ENCODE measurements at places on chromosomes 6 and 20.

- DNase-seq = no peak
Measured at GRCh38 chr6:11427723-11428245, 109.8 kb upstream of the TMEM170B start.

DNA sequence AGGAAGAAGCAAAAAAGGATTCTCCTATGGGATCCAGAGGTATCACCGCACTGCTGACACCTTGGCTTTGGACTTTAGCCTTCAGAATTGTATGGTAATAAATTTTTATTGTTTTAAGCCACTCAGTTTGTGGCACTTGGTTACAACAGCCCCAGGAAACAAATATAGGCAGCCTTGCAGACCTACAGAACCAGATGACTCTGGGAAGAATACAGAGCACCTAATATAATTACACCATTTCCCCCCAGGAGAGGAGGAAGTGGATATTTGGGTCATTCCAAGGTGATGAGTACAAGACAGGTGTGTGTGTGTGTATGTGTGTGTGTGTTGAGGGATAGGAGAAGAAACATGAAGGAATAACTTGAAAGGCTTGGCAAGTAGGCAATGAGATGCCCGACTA lies 84.2 kb upstream of the ENPP5 start:
- no peak for DNase-seq

DNA sequence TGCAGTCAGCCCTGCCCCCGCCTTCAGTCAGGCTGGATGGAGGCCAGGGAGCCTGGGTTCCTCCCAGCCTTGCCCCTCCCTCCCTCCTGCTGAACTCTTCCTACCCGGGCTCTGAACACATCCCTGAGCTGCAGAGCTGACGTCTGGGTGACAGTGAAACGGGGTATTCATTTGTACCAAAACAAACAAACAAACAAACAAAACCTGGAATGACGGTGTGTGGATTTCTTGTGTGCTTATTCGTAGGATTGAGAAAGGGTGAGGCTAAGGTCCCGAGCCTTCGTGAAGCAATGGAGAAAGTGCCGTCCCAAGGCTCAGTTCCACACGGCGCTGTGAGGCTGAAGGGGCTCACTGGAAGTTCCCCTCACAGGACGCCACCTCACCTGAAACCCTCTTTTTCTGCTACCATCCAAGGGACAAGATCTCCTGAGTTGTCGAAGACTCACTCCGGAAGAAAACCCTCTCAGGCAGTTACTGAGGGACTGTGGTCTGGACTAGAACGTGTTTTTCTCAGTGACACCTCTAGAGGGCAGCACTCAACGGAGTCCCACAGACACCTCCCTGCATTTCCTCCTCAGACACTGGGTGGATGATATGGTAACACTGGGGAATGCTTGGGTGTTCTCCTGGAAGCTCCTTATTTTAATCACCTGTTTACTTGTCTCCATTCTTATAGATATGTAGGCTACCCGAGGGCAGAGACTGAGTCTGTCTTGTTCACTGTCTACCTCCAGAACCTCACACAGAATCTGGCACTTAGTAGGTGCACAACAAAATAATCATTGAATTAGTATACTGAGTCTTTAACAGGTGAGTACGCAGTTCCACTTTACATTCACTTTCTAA lies 27.3 kb downstream of the GSTA3 start:
- peak; percentile 31 for DNase-seq

DNA sequence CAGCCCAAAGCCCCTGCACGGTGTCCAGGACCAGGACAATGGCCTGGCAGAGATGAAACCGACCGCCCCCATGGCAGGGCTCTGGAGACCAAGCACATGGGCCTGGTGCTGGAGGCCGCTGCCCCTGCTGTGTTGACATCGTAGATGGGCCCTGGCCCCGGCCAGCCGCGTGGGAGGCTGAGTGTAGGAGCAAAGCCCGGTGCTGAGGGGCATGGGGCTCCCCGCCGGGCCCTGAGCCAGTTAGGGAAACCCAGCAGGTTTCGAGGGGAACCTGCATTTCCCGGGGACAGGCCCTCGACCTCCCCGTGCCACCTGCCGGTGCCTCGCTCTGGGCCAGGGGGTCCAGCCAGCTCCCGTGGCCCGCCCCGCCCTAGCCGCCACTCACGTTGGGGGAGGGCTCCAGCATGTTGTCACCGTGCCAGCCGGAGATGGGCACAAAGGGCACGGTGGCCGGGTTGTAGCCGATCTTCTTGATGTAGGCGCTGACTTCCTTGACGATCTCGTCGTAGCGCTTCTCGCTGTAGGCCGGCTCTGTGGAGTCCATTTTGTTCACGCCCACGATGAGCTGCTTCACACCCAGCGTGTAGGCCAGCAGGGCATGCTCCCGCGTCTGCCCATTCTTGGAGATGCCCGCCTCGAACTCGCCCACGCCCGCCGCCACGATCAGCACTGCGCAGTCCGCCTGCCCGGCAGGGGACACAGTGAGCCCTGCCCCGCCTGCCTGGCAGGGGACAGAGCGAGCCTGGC lies 4.3 kb downstream of the EEF1A2 start:
- DNase-seq = no peak

DNA sequence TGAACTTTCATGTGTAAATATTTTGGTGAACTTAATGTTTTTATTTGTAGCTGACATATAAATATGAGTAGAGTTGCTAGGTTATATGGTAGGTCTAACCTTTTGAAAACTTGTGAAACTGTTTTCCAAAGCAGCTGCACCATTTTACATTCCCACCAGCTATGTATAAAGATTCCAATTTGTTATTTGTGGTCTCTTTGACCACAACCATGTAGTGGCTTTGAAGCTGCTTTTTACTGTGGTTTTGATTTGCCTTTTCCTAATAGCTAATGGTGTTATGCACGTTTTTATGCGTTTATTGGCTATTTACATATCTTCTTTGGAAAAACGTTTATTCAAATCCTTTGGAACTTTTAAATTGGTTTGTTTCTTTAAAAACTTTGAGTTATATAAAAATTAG lies 10.3 kb downstream of the CST3 start:
- DNase-seq = no peak

GRCh38 chr20:40966103-40966502 lies 62.5 kb upstream of the TOP1 start:
- no peak for DNase-seq

- peak; percentile 81 for DNase-seq
Measured at GRCh38 chr20:1225783-1226654, at the start of gene RAD21L1. RAD21L1 (plus strand) TSS chr20:1226044; CDS start chr20:1228454, 2,410 bp downstream.

GRCh38 chr6:65646544-65646943 lies 60.5 kb downstream of the EYS start:
- DNase-seq = no peak

- no peak for DNase-seq
Measured at GRCh38 chr20:4091490-4092479, 76.4 kb upstream of the RNF24 start.

- DNase-seq = no peak
Measured at GRCh38 chr6:74765486-74765885, 440.4 kb downstream of the COL12A1 start.

DNA sequence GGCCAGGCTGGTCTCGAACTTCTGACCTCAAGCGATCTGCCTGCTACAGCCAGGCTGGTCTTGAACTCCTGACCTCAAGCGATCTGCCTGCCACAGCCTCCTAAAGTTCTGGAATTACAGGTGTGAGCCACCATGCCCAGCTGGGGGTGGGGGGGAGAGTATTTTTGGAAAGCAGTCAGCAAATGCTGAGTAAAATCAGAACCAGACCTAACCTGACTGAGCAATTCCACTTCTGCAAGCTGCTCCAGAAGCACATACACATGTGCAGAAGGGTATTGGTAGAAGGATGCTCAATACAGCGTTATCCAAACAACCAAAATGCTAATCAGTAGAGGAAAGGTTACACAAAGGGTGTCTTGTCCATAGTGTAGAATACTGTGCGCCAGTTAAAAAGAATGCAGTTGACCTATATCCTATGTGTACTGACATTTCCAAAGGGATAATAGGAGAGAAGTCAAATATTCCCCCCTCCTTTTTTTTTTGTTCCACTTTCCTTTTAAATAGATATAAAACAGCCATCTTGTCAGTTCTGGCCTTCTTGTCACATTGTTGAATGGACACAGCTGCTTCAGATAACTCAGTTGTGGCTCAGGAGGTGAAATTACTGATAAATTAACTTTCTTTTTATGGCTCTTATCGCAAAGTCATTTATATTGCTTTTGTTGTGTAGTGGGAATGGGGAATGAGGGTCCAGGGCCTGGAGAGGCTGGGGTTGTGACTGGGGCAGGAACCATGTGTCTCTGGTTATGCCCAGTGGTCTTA lies 74.6 kb downstream of the DTD1 start:
- no peak for DNase-seq

DNA sequence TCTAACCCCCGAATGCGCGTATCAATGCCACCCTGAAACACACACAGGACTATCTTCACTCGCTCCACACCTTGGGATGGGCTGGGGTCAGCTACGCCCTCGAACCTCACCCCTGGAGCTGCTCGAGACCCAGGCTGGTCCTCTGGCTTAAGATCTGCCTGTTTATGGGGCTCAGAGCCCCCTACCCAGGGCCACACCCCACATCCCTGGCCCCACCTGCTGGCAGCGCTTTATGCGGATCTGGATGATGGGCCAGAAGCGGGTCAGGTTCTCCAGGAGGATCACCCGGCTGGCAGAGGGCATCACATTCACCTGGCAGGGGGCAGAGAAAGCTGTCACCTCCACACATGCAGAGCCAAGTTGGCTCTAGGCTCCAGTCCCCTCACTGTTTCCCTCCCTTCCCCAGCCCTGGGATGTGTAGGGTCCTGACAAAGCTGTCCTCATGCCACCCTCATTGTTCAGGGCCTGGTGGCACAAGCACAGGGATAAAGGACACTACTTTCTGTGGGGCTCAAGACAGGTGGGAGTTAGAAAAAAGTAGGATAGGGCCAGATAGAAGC lies 8.2 kb downstream of the CUL7 start:
- no peak for DNase-seq

DNA sequence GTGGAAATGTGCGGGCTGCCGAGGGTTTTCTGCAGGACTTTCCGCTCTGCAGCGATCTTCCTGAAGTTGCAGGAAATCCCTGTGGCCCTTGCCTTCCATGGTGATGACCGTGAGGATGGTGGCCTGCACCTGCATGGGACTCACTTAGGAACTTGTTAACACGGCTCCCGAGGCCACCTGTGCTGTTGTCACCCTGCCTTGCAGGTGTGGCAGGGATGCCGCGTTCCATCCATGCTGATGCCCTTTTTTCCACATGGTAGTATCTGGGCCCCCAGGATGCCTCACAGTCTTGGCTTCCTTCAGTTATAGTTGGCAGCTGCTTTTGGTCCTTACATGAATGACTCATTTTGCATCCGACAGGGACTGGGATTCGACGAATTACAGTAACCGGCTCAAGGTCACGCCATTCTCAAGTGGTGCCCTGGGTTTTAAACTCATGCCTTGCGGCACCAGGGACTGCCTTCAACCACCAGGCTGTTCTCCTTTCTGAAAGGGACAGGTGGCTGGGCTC lies 37.2 kb downstream of the SYNJ2 start:
- DNase-seq = no peak

- DNase-seq = no peak
Measured at GRCh38 chr6:12957321-12958051, 240.9 kb downstream of the PHACTR1 start.

DNA sequence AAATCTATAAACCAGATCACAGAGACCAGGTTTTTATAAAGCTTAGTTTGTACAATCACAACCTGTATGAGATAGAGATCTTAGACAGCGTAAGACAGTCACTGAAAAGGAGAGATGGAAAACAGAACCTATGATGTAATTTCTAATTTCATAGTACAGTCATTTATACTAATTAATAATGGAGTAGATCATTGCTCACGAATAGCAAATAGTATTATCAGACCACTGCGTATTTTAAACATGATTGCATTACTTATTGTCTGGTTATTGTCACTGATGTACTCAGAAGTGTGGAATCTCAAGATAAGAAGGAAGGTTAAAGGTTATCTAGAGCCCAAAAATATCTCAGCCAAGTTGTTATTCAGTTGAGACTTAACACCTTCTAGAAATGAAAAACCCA lies 115.6 kb downstream of the KHDC1L start:
- DNase-seq = no peak

DNA sequence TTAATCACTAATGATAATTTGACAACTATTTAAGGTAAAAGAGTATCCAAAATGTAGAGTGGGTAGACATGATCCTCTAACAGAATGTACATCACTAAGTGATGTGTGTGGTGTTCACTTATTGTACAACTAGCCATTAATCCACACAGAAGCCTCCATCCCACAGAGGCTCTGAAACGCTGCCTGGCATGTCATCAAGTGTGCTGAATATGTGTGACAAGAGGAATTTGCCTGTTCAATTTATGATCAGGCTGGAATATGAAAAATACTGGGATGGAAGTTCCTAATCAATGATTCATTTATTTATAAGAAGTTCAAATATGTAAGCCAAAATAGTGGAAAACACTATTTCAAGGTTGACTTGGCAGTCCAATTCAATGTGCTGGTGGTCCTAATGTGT lies 72.4 kb downstream of the BACH2 start:
- DNase-seq = no peak

- DNase-seq = no peak
Measured at GRCh38 chr20:15610787-15611186, 962.5 kb downstream of the KIF16B start.

DNA sequence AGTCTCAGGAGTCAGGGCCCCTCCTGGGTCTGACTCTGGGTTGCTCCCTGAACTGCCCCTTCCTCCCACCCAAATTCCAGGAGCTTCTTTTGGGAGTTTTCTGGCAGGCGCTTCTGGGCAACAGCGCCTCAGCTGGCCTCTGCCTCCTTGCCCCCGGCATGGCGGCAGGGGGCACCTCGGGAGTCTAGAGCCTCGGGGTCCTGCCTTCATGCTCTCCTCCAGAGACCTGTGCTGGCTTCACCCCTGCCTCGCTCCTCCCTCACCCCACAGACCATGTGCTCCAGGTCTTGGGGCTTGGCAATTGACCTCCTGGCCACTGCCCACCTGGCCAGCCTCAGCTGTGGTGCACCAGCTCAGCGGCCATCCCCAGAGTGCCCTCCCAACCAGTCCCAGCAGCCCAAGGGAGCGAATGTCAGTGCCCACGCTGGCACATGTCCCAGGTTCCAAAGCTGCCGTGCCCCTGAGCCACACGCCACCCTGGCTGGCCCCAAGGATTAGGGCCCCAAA lies 43.4 kb downstream of the SRC start:
- DNase-seq = no peak

- no peak for DNase-seq
Measured at GRCh38 chr6:40738551-40739193, 151.5 kb upstream of the LRFN2 start.

DNA sequence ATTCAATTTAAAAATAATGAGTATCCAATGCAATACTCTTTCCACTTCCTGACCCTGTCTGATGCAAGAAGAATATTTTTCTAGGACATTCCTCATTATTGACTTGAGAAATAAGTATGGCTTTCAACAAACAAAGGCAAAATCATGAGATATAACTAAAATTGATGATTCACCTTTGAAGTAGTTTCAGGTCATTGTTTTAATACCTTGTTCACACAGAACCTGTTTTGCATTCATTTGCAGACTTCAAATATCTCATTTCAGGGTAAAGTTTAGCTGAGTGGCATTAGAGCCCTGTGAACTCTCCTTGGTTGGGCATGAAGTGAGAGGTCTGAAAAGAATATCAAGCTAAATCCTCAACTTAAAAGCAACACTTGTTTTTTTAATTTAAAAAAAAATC lies 309.2 kb downstream of the NRN1 start:
- no peak for DNase-seq

Data from CD8-positive, alpha-beta memory T cell (primary cell).